ENCODE measurements at places on chromosomes 13 and 19. TPM values are rescaled to one million over a fixed set of nuclear protein-coding genes. Genes with fewer than 3 reads are reported as not detected.

The VSTM2B gene
- not detected for total RNA-seq

GRCh38 chr19:42683917-42684513 is 56.3 kb downstream of the PSG3 start:
- peak; percentile 72 for DNase-seq
- H3K36me3 ChIP-seq, result no peaks in the 10 kb centered on the region
- H3K4me3 ChIP-seq, result no peak overlapping the region
- no peaks in the 10 kb centered on the region for H3K4me1 ChIP-seq
- no peaks in the 10 kb centered on the region for H3K27me3 ChIP-seq

DNA sequence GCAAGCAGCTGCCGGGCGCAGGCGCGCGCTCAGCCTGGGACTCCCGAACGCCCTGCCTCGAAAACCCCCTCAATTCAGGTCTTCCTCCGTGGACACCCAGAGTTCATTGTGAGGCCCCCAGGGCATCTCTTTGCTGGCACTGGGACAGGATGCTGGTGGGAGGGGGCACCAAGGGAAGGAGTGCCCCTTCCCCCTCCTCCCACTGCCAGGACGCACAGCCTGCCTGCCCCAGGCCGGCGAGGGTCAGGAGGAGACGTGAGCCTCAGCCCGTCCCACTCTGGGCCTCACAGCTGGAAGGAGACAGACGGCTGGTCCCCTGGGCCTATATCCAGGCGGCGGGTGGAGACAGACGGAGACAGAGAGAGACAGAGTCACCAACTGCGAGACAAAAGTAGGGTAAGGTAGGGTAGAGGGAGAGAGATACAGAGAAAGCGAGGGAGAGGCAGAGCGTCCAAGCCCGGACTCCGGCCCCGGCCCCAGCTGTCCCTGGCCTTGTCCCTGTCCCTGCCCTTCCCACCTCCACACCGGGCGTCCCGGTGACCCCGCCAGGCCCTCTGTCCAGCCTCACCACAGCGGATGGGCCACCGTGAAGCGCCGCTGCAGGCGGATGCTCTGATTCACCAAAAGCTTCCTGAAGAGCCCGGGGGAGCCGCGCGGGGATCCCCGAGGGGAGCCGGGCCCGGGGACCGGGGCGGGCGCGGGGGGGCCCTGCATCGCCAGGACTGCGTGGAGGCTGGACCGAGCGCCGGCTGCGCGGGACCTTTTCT is at the start of gene PDE4C:
TSS of gene PDE4C (minus strand) at position 737 of the 767 bp plus-strand sequence. CDS start at position 714, 23 bp downstream.
- no peak within 1 kb of the TSS for H3K27ac ChIP-seq
- peaks cover 57% of the 10 kb centered on the region for H3K27me3 ChIP-seq
- peaks cover 2% of the 10 kb centered on the region for H3K36me3 ChIP-seq
- peaks cover 12% of the 10 kb centered on the region for H3K4me1 ChIP-seq
- DNase-seq, result no peak

- peaks cover 36% of the 10 kb centered on the region for H3K36me3 ChIP-seq
- no peaks in the 10 kb centered on the region for H3K4me1 ChIP-seq
These were observed 44.1 kb upstream of the C13orf46 start for GRCh38 chr13:114017966-114018365.

DNA sequence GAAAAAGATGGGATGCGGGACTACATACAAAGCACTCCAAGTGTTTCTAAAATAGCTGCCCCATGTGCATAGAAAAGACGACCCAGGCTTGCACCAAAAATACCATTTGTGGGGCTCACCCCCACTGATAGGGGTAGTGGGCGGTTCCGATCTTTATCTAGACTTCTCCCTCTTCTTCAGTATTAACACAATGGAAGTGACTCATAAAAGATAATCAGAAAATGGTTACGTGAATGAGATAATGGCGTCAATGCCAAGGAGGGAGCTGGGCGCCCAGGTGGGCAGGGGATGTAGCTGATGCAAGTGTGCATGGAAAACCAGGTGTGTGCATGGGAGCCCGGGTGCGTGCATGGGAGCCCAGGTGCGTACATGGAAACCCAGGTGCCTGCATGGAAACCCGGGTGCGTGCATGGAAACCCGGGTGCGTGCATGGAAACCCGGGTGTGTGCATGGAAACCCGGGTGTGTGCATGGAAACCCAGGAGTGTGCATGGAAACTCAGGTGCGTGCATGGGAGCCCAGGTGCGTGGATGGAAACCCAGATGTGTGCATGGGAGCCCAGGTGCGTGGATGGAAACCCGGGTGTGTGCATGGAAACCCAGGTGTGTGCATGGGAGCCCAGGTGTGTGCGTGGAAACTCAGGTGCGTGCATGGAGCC is 32.7 kb downstream of the LAMP1 start:
- DNase-seq, result no peak
- H3K36me3 ChIP-seq, result no peaks in the 10 kb centered on the region
- no peaks in the 10 kb centered on the region for H3K27me3 ChIP-seq
- H3K4me3 ChIP-seq, result no peak overlapping the region
- H3K4me1 ChIP-seq, result no peaks in the 10 kb centered on the region
- no peak overlapping the region for H3K27ac ChIP-seq

- no peak overlapping the region for H3K4me3 ChIP-seq
- no peaks in the 10 kb centered on the region for H3K36me3 ChIP-seq
- no peak for DNase-seq
- peaks cover 19% of the 10 kb centered on the region for H3K4me1 ChIP-seq
These were observed 773 bp downstream of the LIM2 start for GRCh38 chr19:51386882-51387520.

The DACT3 gene
- 3.2 TPM for total RNA-seq

Data from activated CD4-positive, alpha-beta T cell treated with anti-CD3 and anti-CD28 coated beads, Interleukin-2, amount 10 ng/mL, durations not matched to agents 24 days and 14 days (primary cell).